ENCODE measurements at places on chromosomes 2 and 18. TPM values are rescaled to one million over a fixed set of nuclear protein-coding genes. Genes with fewer than 3 reads are reported as not detected.

- H3K4me1 ChIP-seq = peaks cover 14% of the 10 kb centered on the region
- H3K27ac ChIP-seq = no peak overlapping the region
- H3K4me3 ChIP-seq = no peak overlapping the region
- no peaks in the 10 kb centered on the region for H3K27me3 ChIP-seq
- H3K36me3 ChIP-seq = no peaks in the 10 kb centered on the region
These were observed 4.4 kb downstream of the ACKR3 start for GRCh38 chr2:236574000-236574399.

GRCh38 chr2:64359892-64360657 lies 93.9 kb upstream of the LGALSL start:
- H3K27me3 ChIP-seq = peaks cover 27% of the 10 kb centered on the region
- H3K27ac ChIP-seq = no peak overlapping the region
- DNase-seq = no peak
- H3K36me3 ChIP-seq = no peaks in the 10 kb centered on the region

DNA sequence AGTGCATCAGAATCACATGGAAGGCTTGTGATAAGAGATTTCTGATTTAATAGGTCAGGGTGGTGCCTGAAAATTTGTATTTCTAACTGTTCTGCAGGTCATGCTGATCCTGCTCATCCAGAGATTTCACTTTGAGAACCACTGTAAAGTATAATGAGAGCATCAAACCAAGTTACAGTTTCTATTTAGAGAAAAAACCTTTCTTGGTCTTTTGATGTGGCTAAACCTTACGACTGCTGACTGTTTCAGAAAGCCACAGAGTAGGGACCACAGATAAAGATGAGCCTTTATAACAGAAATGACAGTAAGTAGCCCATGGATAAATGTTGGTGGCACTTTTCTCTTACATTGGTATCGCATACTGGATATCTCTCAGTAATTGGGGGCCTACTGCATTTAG lies 109.4 kb upstream of the FANCL start:
- peaks cover 3% of the 10 kb centered on the region for H3K27me3 ChIP-seq
- no peaks in the 10 kb centered on the region for H3K36me3 ChIP-seq
- H3K4me3 ChIP-seq = no peak overlapping the region
- no peaks in the 10 kb centered on the region for H3K4me1 ChIP-seq

- H3K27me3 ChIP-seq = no peaks in the 10 kb centered on the region
- peaks cover 35% of the 10 kb centered on the region for H3K36me3 ChIP-seq
- no peak overlapping the region for H3K27ac ChIP-seq
- no peak overlapping the region for H3K4me3 ChIP-seq
- DNase-seq = no peak
These were observed 96.5 kb downstream of the CCDC93 start for GRCh38 chr2:117917223-117917917.

POTEJ gene
- not detected for total RNA-seq

BIRC6 gene
- 191 TPM for total RNA-seq

DNA sequence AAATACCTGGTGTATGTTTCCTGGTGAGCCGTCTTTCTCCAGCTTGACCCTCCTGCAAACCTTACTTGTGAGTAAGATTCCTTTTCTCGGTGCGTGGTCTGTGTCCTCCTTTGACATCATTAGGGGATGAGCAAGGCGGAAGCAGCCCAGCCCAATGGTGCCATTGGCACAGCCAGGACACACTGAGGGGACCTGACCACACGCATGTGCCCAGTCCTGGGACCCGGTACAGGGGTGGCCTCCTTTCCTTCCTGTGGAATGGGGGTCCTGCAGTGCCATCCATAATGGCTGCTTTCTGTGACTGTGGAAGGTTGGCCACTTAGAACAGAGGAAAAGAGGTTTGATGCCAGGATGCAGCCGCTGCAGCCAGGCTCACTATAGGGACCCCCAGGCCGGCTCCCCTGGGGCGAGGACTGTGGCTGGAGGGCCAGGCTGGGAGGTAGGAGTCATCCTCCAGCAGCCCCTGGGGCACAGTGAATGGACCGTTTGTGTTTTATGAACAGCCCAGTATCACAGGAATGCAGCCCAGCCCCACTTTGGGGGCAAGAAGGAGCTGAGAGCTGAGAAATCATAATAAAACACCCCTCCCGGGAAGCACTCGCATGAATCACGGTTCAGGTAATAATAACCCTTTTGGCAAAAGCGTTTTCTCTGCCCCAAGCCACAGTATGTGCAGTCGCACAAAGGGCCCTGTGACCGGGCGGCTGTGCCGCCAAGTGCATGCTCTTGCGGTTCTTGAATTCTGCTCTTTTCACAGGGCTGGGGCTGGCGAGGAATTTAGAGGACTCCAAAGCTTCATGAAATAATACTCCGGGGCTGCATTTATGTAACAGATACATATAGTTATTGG lies 73.2 kb downstream of the ASB1 start:
- DNase-seq = no peak
- no peak overlapping the region for H3K27ac ChIP-seq
- H3K27me3 ChIP-seq = peaks cover 2% of the 10 kb centered on the region
- peaks cover 4% of the 10 kb centered on the region for H3K4me1 ChIP-seq
- no peaks in the 10 kb centered on the region for H3K36me3 ChIP-seq

DNA sequence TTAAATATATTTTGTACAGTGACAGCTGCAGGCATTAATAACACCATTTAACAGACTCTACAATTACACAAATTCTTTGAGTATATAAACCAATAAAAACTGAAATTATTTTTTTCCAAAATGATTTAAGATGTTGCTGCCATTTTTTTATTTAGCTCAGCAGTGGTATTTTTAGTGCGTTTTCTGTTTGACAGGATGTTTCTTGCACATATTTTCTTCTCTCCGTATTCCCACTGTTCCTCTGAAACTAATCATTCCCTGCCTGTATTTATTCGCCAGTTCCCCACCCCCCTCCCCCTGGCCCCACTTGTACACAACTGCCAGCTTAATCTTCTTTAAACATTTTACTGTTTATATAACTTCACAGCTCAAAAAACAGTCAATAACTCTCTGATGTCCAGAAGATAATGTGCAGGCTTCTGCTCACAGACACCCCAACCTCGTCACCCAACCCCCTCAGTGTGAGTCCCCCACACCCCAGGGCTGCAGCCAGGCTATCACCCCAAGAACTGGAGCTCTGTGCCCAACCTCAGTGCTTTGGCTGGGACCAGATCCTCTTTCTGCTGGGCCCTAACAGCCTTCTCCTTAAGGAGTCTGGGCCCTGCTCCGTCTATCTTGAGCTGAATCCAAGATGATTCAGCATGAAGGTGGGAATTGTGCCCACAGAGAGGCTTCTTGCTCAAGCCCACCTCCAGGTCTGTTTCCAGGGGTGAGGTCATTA lies 41.6 kb upstream of the MAP4K4 start:
- DNase-seq = no peak
- H3K27me3 ChIP-seq = peaks cover 2% of the 10 kb centered on the region
- H3K27ac ChIP-seq = peak overlapping the region; percentile 59

UGT1A5 gene
- not detected for total RNA-seq

DNA sequence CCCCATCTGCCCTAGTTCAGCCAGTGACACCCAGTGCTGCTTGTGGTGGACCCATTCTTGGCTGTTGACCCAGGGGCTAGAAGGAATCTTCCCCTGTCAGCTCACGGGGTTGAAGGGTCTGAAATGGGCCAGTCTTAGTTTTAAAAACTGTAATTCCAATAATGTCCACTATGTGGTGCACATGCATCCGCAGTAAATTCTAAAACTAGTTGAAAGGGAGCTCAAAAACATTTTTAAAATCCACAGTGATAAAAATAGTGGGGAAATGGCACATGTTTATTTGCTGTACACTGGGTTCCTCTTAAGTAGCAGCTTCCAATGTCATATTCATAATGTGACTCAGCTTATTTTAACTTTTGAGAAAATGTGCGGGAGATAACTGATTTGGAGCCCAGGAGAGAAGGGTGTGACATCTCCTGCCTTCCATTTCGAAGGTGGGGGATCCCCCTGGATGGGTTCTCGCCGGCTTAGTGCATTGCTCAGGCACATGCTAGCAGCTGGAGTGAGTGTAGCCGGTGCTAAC lies 32.8 kb downstream of the GRHL1 start:
- no peaks in the 10 kb centered on the region for H3K36me3 ChIP-seq
- H3K4me3 ChIP-seq = no peak overlapping the region
- DNase-seq = peak; percentile 67
- peaks cover 2% of the 10 kb centered on the region for H3K27me3 ChIP-seq

DNA sequence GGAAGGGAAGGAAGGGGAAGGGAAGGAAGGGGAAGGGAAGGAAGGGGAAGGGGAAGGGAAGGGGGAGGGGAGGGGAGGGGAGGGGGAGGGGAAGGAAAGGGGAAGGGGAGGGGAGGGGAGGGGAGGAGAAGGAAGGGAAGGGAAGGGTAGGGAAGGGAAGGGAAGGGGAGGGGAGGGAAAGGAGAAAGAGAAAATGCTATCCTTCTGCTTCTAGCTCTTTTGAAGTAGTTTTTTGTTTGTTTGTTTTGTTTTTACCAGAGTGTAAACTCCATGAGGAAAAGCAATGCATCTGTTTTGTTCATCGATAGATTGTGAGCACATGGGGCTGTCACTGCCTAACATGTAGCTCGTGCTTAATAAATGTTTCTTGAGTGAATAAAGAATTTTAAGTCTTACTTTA lies 1592.7 kb upstream of the ACVR2A start:
- DNase-seq = no peak
- no peaks in the 10 kb centered on the region for H3K27me3 ChIP-seq
- no peaks in the 10 kb centered on the region for H3K36me3 ChIP-seq
- no peak overlapping the region for H3K27ac ChIP-seq

DNA sequence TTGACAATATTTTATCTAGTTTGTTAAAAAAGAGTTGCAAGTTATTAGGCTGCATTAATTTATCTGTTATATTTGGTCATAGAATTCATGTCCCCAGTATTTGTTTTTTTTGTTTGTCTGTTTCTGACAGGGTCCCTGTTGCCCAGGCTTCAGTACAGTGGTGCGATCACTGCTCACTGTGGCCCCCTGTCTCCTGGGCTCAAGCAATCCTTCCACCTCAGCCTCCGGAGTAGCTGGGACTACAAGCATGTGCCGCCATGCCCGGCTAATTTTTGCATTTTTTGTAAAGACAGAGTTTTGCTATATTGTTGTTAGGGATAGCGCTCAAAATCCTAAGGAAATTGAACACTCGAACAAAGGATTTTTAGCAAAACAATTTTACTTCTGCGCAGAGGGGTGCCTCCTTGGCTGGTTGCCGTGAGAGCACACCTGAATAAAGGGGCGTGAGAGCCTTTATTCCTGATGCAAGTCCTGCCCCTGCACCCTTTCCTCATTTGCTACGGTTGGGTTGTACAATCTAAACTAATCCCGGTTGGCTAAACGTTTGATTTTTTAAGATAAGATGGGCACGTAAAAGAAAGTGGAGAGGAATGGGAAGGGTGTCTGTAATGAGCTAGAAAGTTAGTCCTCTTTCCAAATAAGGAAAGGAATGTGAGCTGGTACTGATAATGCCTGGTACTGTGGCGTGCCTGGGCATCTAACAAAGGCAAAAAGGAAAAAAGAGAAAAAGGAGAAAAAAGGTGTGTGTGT lies 65.5 kb downstream of the COMMD1 start:
- H3K4me1 ChIP-seq = peaks cover 7% of the 10 kb centered on the region
- DNase-seq = no peak
- H3K27me3 ChIP-seq = no peaks in the 10 kb centered on the region
- no peak overlapping the region for H3K27ac ChIP-seq

KCNE4 gene
- not detected for total RNA-seq

PER2 gene
- 18.4 TPM for total RNA-seq

DNA sequence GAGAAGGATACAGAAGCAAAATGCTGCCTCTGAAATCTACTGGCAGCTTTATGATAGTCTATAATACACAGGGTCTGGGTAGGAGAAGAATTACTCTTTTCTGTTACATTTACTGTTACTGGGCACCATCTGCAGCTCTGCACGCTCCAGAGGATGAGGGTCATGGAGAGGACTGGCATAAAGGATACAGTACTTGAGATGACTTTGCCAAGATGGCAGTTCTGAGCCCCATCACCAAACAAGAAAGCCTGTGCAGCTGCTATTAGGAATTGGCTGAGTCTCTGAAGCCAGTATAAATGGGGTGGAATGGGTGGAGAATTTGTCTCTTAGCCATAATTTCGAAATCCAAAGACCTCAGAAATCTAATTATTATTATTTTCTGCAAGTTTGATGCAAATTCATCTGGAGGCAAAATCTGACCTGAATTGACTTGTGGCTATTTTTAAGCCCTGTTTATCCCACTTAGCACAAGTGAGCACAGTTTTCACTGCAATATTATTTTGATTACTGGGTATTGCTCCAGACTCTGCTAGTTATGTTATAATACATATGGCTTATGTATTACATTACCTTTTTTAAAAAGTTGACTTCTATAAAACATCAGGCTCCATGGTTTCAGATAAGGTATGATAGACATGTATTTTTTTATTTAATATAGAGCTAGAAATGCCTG lies 579.5 kb downstream of the MBD2 start:
- no peak overlapping the region for H3K27ac ChIP-seq
- H3K36me3 ChIP-seq = peaks cover 4% of the 10 kb centered on the region
- DNase-seq = no peak

GRCh38 chr2:197011801-197012641 lies 85.5 kb upstream of the PGAP1 start:
- peaks cover 14% of the 10 kb centered on the region for H3K4me1 ChIP-seq
- H3K27ac ChIP-seq = peak overlapping the region; percentile 75
- H3K36me3 ChIP-seq = peaks cover 32% of the 10 kb centered on the region
- no peak overlapping the region for H3K4me3 ChIP-seq

GRCh38 chr2:37894047-37894446 lies 31.0 kb upstream of the RMDN2 start:
- no peak for DNase-seq
- H3K4me1 ChIP-seq = peaks cover 26% of the 10 kb centered on the region
- peak overlapping the region; percentile 51 for H3K27ac ChIP-seq
- no peak overlapping the region for H3K4me3 ChIP-seq
- H3K27me3 ChIP-seq = no peaks in the 10 kb centered on the region

DSG3 gene
- total RNA-seq = not detected

DNA sequence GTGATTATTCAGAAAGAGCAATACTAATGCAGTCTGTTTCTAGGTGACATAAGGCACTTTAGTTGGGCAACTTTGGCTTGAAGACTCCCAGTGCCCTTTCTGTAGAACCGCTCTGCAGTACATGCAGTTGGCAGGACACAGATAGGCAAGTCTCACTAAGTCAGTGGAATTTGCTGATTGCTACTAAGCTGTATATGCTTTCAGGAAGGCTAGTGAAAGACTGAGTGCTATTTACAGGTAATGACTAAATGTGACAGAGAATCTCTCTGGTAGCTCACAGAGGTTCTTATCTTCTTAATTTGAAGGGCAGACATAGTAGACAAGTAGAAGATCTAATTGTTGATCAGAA lies 243.0 kb downstream of the WDPCP start:
- H3K4me3 ChIP-seq = no peak overlapping the region
- no peaks in the 10 kb centered on the region for H3K4me1 ChIP-seq
- no peaks in the 10 kb centered on the region for H3K27me3 ChIP-seq
- no peak for DNase-seq

GRCh38 chr18:46338766-46339165 lies 234.6 kb downstream of the HAUS1 start:
- peak overlapping the region; percentile 96 for H3K4me3 ChIP-seq
- no peaks in the 10 kb centered on the region for H3K27me3 ChIP-seq
- peak overlapping the region; percentile 97 for H3K27ac ChIP-seq
- peak; percentile 69 for DNase-seq
- peaks cover 83% of the 10 kb centered on the region for H3K4me1 ChIP-seq
- no peaks in the 10 kb centered on the region for H3K36me3 ChIP-seq

EIF4E2 gene
- 65.6 TPM for total RNA-seq
